Esophagus squamous epithelium (tissue), 5 donors: ENCODE measurements at places on chromosomes 4 and X.

GRCh38 chr4:112813790-112814189 is 176.8 kb downstream of the LARP7 start:
- no peak for DNase-seq

- DNase-seq, result no peak
Observed at GRCh38 chr4:148204892-148205291, 237.3 kb downstream of the NR3C2 start.

DNA sequence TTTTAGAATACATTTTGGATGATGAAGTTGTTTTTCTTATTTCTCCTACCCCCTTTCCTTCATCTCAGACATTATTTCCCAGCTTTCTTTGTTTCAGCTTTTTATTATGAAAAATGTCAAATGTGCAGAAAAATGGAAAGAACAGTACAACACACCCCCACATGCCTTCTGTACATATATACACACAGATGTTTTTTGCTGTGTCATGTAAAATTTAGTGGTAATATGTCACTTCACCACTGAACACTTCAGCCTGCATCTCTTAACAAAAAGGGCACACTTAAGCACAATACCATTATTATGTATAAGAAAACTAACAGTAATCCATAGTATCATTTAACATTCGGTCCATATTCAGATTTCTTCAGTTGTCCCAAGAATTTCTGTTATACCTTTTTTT is 37.8 kb downstream of the OCRL start:
- no peak for DNase-seq

GRCh38 chr4:141169391-141169790 is 36.1 kb upstream of the RNF150 start:
- no peak for DNase-seq

- DNase-seq, result no peak
Observed at GRCh38 chr4:139085141-139085540, 69.6 kb downstream of the NOCT start.

- DNase-seq, result no peak
Observed at GRCh38 chrX:118736394-118737010, 9.1 kb downstream of the IL13RA1 start.

DNA sequence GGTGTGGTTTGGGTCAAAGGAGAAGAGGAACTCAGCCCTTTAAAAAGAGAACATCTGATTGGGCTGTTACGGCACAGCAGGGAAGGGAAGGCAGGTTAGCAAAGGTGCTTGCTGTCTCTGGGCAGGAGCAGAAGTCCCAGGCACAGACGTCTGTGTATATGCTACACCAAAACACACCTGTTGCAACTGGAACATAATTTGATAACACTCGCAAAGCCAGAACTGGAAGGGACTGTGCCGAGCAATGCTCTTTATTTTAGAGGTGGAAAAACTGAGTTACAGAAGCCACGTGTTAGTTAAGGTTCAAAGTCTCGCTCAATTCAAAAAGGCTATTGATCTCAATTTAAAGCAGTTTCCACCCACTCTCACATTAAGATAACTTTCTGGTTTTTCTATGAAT is 2.2 kb upstream of the FAM114A1 start:
- DNase-seq, result no peak

- no peak for DNase-seq
Observed at GRCh38 chr4:83152746-83153145, 38.2 kb upstream of the PLAC8 start.

- no peak for DNase-seq
Observed at GRCh38 chr4:74772783-74773182, 21.5 kb downstream of the BTC start.

- no peak for DNase-seq
Observed at GRCh38 chr4:7196288-7196651, 3.9 kb downstream of the SORCS2 start.

DNA sequence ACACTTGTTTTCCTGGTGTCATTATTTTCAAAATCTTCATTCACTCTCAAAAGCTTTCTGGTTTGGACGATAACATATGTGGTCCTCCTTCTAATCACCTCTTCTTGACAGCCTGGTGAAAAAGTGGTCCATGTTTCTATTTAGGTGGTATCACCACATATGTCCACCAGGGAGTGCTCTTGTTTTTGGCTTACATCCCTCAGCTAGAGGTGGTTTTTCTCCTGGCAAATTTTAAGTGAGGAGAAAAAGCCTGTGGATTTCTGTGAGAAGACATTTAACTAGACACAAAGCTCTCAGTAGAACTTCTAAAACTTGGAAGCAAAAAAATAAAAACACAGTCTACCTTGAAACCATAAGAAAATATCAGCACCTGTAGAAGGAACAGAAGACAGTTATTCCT is 58.0 kb upstream of the FRMPD4 start:
- no peak for DNase-seq

DNA sequence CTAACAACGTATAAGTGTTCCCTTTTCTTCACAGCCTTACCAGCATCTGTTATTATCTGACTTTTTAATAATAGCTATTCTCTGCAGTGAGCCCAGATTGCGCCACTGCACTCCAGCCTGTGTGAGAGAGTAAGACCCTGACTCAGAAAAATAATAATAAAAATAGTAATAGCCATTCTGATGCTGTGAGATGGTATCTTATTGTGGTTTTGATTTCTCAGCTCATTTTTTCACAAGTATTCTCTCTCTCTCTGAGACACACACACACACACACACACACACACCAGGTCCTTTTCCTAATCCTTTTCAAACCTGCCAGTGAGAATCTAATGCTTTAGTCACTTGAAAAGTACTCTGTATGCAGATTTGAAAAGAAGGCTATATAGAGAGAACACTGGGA is 89.8 kb downstream of the CHIC2 start:
- DNase-seq, result no peak

DNA sequence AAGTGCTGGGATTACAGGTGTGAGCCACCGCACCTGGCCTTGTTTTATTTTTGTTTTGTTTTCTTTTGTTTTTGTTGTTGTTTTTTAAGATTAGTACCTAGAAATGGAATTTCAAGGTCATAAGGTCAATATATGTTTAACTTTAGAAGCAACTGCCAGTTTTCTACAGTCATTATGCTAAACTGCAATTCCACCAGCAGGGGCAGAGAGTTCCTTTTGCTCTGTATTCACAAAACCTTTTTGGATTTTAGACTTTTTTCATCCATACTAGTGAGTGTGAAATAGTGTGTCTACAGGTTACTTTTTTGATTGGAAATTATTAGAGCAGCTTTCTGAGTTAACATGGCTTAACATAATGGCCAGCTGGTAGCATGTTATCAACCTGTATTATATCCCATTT is 580.6 kb downstream of the TRIML1 start:
- DNase-seq, result no peak

GRCh38 chr4:91118597-91118996 is 991.4 kb downstream of the CCSER1 start:
- no peak for DNase-seq

DNA sequence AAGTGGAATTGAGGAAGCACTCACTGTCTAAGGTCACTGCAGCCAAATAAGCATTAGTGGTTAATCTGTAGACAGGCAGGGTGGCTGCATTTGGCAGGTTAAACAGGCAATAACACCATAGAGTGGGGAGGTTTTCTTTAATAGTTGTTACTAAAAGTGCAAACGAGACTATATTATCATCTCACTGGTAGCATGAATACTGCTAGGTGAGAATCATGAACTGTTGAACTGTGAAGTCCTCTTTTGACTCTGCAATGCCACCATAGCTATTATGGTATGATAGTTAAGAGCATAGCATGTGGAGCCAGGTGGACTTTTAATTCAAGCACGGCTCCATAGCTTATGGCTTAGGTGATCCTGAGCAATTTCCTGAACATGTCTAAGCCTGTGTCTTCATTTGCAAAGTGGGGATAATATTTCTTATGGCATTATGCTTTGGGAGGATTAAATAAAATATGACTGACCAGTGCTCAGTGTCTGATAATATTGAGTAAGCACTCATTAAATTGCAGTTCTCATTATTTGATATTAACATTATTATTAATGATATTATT is 235.6 kb upstream of the HHIP start:
- no peak for DNase-seq

DNA sequence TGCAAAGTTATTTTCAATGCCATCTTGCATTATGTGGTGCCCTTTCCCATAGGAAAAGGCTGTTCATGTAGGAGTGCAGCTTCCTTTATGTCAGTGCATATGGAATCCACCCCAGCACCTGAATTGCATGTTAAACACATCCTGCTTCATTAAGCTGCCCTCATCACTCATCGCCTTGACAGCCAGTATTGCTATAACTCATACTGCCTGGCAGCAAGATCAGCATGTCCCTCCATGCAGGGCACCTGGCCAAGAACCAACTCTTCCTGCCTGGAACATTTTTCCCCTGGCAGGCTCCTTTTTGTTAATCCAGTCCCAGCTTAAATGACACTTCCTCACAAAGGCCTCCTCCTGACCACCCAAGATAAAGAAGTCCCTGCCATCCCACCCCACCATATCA is 23.5 kb upstream of the CA5B start:
- DNase-seq, result no peak

GRCh38 chr4:2598511-2599303 is 62.3 kb downstream of the FAM193A start:
- no peak for DNase-seq

GRCh38 chr4:41024556-41025491 is 189.5 kb downstream of the APBB2 start:
- DNase-seq, result no peak

DNA sequence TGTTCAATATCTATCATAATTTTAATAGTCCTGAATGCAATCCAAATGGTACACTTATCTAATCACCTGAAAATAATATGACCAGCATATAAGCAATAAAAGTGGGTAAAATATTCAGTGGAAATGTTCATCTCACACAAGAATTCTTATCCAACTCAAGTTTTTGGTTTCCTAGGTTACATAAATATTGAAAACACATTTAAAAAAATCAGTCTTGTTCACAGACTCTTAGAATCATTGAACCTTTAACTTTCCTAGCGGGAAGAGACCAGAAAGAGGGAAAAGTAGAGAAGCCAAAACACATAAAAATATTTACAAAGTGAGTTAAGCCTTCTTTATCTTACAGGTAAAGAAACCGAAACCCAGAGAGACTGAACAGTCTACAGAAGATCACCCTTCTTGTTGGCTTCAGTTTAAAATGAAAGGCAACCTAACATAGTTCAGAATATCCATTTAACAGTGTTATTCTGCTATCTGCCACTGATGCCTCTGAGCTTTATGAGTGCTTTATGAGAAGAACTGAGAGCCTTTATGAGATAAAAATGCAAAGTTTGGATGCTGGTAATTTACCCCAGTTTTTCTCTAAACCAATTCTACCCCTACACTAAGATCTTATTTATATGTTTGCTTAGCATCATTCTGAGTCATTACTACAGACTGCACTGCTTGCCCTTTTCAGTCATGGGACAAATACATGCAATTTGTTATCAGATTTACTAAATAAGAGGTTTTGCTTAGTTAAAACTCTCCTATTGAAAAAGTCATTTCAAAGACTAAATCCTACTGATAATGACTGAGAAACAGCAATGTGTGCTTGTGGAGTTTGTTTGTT is 453.3 kb upstream of the INTU start:
- DNase-seq, result no peak

DNA sequence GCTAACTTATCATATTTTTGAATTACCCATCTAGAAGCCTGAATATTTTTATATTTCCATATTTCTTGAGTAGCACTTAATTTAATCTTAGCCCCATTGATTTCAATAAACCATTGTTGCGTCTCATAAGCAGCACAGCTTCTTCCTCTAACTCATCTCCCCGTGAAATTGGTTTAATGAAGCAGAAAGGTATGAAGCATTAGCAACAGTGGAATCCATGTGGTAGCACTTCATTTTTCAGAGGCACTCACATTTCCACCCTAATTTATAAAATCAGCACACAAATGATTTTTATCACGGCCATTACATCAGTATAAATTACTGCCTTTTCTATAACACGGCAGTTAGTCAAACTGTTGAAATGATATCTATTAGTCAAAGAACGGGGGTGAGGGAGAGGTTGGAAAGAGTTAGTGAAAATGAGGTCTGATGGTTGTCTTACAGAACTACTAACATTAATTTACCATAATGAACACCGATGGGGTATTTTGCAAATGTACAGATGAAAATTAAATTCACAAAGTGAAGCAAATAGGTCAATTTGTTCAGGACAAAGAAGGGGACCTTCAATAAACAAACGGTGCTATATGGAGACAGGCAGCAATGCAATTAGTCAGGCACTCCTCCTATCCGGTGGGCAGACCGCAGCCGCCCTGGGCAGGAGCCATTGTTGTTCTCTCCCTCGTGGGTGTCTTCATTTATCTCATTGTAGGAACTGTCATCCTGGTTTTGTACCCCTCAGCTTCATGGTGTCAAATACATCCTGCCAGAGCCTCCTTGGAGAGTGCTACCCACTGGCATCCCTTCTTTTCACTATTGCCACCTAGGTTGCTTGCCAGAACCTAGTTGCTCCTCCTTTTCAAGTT is 205.7 kb downstream of the SOX3 start:
- no peak for DNase-seq

GRCh38 chr4:136103616-136104015 is 1428.7 kb downstream of the PCDH18 start:
- DNase-seq, result no peak

DNA sequence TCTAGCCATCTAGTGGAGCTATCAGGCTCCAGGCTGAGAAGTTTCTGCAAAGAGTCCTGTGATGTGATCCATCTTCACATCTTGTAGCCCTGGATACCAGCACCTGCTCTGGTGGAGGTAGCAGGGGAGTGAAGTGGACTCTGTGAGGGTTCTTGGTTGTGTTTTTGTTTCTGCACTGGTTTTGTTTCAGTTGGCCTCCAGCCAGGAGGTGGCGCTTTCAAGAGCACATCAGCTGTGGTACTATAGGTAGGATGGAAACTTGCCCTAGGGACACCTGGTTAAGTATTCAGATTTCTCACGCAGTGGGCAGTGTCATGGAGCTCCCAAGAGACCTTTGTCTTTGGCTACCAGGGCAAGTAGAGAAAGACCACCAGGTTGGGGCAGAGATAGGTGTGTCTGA is 257.5 kb upstream of the SLC7A11 start:
- DNase-seq, result no peak

DNA sequence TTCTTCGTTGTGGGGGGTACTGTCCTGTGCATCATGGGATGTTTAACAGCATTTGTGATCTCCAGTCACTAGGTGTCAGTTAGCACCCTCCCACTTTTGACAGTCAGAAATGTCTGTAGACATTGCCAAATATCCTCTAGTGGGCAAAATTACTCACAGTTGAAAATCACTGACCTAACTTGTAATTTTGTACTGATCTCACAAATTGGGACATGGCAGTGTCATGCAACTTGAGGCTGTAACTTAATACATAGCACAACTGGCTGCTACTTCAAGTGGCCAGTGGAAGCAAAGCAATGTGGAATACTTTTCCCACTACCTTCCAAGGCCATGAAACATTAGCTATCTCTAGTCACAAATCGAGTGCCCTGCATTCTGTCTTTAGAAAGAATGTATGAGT is 23.2 kb upstream of the TSPAN7 start:
- no peak for DNase-seq

- DNase-seq, result no peak
Observed at GRCh38 chr4:6765703-6766102, 16.8 kb upstream of the KIAA0232 start.

DNA sequence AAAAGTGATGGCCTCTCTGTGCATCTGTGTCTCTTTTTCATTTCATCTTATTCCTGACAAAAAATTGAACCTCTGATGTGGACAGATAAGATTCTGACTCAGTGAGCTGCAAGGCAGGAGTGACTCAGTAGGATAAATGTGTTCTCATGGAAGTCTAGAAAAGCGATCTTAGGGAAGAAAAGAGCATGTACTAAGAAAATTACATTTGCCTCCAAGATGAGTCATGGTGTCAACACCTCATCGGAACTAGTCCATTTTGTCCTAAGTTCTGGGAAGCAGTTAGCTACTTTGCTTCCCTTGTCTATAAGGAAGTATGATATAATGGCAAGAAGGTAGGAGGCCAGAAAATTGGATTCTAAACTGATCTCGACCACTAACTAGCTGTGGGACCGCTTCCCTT is 83.5 kb upstream of the AFF2 start:
- no peak for DNase-seq

GRCh38 chr4:155769090-155769489 is 10.3 kb downstream of the GUCY1B1 start:
- no peak for DNase-seq
